CD4-positive, alpha-beta T cell treated with Interleukin-10 for 1 hour (primary cell): ENCODE measurements at places on chromosomes 12 and 14.

DNA sequence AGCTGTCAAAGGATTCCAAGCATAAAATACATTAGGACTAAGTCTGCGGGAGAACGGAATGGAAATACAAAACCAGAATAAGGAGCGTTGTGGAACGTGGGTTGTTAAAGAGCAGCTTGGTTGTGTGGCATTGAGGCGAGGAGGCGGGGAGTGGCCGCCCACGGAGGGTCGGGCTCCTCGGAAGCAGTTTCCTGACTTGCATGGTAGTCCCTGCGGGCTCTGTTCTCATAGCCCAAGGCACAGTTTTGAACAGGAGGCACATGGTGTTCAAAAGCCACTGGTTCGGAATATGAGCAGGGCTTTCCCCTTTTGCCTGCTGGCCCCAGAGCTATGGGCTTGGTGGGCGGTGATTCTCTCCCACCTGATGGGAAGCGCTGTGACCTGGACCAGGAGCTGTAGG lies 12.2 kb downstream of the DDX51 start:
- no peak for DNase-seq

DNA sequence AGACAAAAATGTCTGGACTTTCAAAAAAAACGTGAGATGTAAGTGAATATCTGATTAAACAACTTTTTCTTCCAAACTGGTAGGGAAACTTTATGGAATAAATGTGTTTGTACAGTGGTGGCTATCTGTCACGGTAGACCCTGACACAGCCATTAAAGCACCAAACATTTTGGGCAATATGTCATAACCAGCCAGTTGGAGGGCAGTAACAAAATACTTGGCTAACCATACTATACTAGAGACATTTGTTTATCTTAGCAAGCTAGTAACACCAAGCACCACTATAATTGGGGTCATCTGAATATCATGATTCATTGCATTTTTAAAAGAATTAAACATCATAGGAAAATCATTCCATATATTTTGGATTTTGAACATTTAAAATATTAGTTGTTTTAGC lies 6.0 kb upstream of the MYF6 start:
- no peak for DNase-seq

DNA sequence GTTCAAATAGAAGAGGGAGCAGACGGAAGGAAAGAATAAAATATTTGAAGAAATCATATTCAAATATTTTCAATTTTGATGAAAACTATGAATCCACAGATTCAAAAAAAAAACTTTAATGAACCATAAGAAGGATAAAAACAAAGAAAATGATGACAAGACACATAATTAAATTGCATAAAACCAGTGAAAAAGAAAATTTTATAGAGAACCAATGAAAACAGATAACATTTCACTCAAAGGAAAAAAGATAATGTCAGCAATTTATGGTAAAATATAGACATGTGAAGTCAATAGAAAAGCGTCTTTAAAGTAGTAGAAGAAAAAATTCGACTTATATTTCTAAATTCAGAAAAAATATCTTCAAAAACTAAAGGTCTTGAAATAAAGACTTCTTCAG lies 546.5 kb upstream of the ATXN7L3B start:
- DNase-seq = no peak

- DNase-seq = no peak
Observed at GRCh38 chr14:86646125-86646524, 1116.2 kb downstream of the FLRT2 start.

GRCh38 chr14:86481104-86481503 lies 951.2 kb downstream of the FLRT2 start:
- DNase-seq = no peak

DNA sequence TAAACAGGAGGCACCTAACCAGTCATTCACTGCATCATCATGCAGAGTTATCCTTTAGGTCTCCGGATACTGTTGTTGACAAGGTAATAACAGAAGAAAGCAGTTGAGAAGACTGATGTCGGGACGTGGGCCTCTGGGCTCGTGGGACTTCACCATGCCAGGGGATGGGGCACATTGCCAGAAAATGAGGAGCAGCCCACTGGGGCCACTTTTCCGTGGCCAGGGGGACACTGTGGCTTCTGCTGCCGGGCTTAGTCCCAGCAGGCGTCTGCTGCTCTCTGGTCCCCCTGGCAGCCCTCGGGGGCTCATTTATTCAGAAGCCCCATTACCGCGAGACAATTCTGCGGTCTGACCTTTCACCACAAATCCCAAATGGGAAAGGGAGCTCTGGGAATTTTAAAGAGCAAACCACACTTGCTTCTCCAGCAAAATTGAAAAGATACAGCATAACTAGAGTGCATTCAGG lies 201.2 kb downstream of the DAD1 start:
- DNase-seq = no peak

- DNase-seq = no peak
Observed at GRCh38 chr12:105464406-105464805, 133.9 kb downstream of the C12orf75 start.

- DNase-seq = no peak
Observed at GRCh38 chr14:34003082-34003668, 52.3 kb upstream of the EGLN3 start.

- DNase-seq = peak; percentile 36
Observed at GRCh38 chr14:96852823-96853422, 55.7 kb downstream of the VRK1 start.

DNA sequence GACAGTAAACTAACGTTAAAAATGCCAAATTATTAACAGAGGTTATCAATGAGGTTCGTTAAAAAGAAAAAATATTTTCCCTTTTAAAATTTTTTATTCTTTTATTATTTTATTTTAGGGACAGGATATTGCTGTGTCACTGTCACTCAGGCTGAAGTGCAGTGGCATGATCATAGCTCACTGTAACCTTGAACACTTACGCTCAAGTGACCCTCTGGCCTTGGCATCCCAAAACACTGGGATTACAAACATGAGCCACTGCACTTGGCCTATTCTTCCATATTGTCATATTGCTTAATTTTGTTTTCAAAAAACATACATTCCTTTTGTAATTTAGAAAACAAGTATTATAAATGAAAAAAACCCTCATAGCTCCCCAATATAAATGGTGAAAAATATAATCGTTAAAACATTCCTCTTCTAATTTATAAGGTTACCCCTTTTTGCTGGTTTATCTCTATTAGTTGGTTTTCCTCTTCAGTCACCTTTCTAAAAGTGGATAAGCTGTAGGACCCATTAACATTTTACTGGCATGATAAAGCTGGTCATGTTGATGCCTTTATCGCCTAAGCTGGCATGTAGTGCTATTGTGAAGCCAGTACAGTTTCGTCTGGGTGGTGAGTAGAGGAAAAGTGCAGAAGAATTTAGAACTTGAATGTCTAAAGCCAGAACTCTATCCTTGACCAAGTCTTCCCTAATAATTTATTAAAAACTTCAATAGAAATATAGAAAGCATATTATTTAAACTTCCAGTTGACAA lies 27.6 kb downstream of the PDE3A start:
- no peak for DNase-seq

DNA sequence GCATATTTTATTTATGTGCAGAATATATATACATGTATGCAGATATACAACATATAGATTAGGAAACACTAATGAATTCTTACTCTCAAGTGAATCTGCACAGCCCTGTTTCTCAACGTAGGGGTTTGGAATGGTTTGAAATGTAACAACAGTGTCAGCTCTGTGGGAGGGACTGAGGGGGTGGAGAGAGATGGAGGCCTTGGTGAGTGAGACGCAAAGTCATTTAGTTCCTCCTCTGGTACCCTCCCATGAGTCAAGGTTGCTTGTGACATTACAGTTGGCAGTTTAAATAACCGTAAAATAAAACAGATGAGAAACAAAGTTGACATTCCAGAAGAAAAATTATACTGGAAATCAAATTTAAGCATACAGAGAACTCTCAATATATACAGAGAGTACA lies 313.0 kb upstream of the PRKD1 start:
- no peak for DNase-seq

DNA sequence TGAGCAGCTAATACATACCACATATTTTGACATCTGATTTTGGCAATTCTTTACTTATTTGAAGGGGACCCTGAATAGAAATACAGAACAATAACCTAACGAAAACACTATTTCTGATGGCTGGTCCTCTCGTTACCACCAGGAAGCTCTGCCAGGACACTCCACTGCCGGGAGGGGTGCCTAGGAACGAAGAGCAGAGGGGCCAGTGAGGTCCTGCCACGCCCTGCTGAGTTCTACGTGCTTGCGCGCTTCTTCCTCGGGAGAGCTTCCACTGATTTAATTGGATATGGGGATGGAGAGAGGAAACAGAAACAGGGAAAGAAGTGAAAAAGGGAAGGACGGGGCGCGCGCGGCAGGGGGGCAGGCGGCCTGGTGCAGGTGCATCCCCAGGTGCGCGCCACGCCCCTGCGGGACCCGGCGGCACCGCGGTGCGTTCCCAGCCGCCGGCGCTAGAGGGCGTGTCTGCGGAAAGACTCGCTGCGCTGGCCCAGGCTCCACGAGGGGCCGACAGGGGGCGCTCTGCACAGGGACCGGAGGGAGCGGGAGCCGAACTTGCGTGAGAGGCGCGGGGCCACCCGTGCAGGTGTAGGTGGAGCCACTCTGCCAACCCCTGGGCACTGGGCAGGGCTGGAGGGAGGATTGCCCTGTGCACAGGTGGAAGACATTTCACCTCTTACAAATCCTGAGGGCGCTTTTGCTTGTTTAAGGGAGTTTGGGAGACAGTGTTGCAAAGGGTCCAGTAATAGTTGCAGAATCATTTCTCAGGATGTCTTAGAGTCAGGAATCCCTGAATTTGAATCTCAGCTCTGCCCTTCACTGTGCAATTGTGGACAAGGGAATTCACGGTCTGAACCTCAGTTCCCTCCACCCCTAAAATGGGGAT lies 986.3 kb upstream of the TMEM132C start:
- DNase-seq = peak; percentile 47
